ENCODE measurements at places on chromosomes 13 and 19.

GRCh38 chr13:113839536-113840204 is 24.2 kb downstream of the GAS6 start:
- DNase-seq = no peak

DNA sequence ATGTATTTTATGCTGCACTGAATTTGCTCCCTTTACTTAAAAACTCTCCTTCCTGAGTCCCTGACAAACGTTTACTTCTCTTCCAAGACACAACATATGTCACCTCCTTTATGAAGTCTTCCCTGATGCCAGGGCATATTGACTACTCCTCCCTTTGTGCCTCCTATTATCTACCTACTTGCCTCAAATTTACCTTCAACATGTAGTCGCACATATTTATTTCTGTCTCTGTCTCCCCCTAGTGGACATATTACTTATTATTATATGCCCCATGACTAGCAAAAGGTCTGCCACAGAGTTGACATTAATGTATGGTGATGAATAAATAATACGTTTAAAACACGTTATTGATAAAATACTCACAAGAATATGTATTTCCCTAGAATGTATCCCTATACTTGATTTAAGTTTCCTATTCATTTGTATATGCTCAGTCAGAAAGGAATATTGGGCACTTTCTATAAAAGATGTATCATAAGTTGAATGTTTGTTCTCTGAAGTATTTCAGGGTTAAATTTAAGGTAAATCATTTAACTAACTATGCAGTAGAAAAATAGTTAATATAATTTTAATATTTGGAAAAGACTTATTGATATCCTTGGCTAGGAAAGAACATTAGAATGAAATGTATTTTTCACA is 250.3 kb upstream of the ATXN8OS start:
- no peak for DNase-seq

DNA sequence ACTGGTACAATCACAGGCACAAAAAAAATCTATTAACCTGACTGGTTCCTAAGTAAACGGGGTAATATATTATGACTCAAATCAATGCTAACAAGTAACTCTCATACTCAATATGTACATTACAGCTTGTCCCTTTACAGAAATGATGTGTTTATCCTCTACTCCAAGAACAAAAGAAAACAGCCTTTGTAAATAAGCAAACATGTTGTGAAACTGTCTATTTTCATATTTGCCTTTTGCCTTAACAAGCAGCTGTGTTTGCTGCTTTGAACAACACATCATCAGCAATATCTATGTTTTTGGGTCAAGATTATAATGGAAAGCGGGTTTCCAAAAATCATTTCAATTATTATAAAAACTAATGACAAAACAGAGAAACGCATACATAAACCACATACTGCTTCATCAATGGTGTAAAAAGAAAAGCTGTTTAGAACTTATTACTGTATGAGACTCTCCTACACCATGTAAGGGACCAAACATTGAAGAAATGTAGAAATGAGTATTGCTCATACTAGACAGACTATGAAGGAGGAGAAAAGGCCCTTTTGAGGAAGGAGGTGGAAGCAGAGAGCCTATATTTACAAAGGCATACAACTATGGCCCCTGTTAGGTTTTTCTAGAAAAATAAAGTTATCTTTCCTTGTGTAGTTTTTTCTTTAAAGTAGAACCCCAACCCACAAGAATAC is 14.8 kb downstream of the TBC1D4 start:
- no peak for DNase-seq

- no peak for DNase-seq
Observed at GRCh38 chr19:39966617-39967016, 4.3 kb upstream of the PSMC4 start.

DNA sequence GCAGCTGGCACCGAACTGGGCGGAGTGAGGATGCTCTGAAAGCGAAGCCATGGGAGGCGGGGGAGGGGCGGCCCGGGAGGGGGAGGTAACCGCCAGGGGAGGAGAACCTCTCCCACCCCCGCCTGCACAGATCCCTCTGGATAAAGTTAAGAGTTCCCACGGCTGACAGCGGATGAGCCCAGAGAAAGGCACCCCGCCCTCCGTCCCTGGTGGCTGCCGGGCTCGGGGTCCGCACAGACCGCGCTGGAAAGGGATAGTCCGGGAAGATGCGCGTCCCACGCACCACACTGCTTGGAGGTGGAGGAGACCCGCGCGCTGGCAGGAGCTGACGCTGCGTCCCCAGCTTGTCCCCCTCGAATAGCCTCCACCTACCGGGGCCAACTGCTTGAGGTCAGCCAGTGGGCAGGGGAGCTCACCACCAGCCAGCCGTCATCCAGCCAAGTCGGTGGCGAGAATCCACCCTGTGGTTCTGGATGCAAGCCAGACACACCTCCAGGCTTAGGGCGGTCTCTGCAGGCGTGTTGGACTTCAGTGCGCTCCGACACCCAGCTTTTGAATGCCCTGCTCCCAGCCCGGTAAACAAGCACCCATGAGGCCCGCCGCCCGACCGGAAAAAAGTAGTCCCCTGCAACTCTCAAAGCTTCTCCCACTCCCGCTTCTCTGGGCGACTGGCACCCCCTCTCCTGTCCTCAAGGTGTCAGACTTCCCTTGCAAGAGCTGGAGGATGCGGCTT is at the start of gene TRPC4:
Gene TRPC4, minus strand, starts transcription at position 17 of the 733 bp plus-strand sequence. CDS start 86,439 bp downstream, outside the sequence.
- no peak for DNase-seq

DNA sequence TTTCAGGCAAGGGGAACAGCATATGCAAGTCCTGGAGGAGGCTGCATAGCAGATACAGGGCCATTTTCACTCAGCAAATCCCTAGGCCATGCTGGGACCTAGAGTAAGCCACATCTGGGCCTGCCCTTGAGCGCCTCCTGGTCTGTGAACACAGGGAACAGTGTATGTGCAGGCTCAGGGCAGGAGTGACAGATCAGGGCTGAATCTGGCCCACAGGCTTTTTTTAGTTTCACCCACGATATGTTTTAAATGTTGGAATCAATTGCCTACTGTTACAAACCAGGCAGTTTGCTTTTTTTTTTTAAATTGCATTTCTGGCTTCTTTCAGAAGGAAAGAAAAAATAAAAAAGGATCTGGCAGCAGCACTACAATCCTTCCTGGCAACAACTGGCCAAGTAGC is 1.5 kb upstream of the TMEM145 start:
- no peak for DNase-seq

DNA sequence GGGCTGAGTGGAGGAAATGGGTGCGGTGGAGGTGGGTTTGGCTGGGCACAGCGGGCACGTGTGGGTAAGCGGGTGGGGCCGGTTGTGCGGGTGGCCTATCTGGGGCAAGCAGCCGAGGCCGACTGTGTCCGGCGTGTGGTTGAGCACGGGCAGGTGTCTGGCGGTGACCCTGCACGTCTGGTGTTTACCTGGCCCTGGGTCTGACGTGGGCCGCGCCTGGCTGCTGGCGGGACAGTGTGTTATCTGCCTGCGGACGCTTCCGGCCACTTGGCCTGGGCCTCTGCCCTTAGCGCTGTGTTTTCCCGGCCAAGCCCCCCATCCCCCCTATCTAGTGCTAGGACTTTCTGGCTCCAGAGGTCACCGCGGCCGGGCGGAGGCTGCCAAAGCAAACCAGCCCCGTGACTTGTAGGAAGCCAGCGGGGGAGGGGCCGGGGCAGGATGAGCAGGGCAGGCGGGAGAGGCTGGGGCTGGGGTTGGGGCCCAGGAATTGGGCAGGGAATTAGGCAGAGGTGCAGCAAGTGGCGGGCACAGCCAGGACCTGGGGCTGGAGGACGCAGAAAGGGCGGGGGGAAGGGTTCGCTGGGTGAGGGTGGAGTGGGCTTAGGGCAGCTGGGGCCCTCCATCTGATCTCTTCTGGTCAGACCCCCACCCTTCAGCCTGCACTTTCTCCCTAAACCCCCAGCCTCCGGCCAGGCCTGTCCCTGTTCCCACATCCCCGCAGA is 534 bp upstream of the HPN start:
- DNase-seq = no peak

DNA sequence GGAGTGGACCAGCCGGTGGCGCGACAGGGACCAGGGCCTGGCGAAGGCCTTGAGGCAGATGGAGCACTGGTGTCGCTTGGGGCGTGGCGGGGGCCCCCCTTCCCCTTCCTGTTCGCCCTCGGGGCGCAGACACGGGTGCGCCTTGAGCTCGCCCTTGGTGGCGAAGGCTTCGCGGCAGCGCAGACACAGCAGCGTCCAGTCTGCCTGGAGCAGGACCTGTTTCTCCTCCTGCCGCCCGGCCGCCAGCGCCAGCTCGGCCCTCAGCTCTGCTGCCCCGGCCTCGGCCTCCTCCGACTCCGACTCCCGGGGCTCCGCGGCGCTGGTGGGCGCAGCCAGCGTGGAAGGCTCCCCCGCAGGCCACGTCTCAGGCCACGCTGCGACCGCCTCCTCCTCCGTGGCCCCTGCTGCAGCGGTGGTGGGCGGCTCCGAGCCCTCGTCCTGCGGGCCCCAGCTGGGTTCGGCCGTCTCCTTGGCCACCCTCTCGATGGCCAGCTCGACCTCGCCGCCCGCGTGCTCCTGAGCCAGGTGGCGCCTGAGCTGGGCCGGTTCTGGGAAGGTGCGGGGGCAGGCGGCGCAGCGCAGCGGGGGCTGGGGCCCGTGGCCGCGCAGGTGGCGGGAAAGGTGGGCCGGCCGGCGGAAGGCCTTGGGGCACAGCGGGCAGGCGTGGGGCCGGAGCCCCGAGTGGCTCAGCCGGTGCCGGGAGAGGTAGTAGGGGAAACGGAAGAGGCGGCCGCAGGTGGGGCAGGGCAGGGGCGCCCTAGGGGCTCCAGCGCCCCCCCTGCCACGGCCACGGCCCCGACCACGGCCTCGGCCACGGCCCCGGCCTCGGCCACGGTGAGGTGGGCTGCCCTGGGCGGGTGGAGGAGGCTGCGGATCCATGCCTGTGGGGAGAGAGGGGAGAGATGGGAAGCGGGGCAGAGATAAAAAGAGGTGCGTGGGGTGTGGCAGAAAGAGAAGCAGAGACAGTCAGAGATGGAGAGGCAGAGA is 1.6 kb downstream of the ZNF579 start:
- DNase-seq = no peak

DNA sequence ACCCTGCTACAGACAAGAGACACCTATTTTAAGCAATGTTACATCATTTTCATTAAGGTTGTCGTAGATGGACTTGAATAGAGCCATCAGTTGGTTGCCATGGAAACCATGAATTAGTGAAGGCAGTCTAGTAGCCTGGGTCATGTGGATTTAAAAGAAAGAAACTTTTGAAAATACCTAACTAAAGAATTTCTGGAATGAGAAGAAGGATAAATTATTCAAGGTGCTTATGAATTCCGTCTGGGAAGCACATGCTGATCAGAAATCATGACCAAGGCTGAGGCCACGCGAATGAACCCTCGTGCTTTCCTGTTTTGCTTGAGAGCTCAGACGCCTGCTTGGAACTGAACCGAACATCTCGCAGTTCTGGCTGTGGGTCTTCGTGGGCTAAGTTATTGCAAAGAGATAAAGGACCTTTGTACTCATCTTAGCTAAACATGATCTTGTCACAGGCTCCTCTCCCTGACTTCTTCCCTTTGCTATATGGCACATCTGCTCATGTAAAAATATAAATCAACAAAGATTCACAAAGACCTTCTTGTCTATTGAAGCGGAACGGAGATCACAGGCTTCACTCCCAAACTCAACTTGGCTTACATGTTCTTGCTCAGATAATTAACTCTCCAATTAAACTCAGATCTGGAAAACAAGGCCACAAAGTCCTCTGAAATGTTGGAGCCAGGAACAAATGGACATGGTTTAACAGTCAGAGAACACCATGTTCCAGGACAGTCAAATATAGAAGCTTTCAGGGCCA is 140.2 kb downstream of the NUFIP1 start:
- DNase-seq = no peak

GRCh38 chr13:77386880-77387606 is 60.1 kb upstream of the MYCBP2 start:
- no peak for DNase-seq

Data from CD4-positive, CD25-positive, alpha-beta regulatory T cell (primary cell).